Activated CD4-positive, alpha-beta T cell treated with anti-CD3 and anti-CD28 coated beads, Interleukin-2, amount 10 ng/mL, durations not matched to agents 7 days and 5 days (primary cell): ENCODE measurements at places on chromosomes 3 and 15. TPM values are rescaled to one million over a fixed set of nuclear protein-coding genes. Genes with fewer than 3 reads are reported as not detected.
A peak's percentile ranks its signal among the peaks of the same experiment; 100 is the strongest.

ARGFX gene
- not detected for total RNA-seq

MESP1 gene
- total RNA-seq = 1.1 TPM

- H3K4me1 ChIP-seq = no peaks in the 10 kb centered on the region
- H3K36me3 ChIP-seq = no peaks in the 10 kb centered on the region
- no peak for DNase-seq
- H3K27me3 ChIP-seq = no peaks in the 10 kb centered on the region
- no peak overlapping the region for H3K27ac ChIP-seq
Observed at GRCh38 chr3:174016186-174016585, 618.6 kb downstream of the NLGN1 start.

GRCh38 chr15:41795996-41796856 lies 21.9 kb downstream of the MAPKBP1 start:
- DNase-seq = no peak
- H3K4me3 ChIP-seq = no peak overlapping the region
- H3K27me3 ChIP-seq = no peaks in the 10 kb centered on the region
- peak overlapping the region; percentile 21 for H3K27ac ChIP-seq
- H3K36me3 ChIP-seq = peaks cover 4% of the 10 kb centered on the region
- H3K4me1 ChIP-seq = peaks cover 37% of the 10 kb centered on the region

DNA sequence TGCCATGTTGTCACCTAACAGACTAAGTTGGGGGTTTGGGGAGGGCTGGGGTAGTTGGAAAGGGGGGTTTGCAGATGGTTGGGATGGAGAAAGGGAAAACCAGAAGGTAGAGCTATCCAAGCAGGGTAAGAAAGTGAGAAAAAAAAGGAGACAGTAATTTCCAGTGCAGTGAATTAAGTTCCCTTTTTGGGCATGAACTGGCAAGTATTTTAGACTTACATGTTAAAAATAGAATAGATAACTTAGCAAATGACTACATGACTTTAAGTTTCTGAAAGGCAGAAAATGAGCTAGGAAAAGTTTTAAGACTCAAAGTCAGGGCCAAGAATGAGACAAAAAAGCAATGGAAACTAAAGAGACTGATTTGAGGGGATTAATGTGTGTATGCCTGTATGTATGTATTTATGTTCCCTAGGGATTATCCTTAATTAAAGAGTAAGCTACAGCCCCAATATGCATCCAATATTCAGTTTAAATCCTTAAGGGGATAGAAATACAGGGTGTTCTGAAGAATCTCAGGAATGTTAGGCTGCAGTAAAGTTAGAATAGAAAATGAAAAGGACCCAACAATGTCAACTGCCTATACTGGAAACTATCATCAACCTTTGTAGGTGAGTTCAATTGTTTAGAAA lies 285.2 kb upstream of the MME start:
- H3K4me3 ChIP-seq = no peak overlapping the region
- no peaks in the 10 kb centered on the region for H3K4me1 ChIP-seq
- no peaks in the 10 kb centered on the region for H3K27me3 ChIP-seq
- no peak for DNase-seq
- H3K27ac ChIP-seq = no peak overlapping the region

DNA sequence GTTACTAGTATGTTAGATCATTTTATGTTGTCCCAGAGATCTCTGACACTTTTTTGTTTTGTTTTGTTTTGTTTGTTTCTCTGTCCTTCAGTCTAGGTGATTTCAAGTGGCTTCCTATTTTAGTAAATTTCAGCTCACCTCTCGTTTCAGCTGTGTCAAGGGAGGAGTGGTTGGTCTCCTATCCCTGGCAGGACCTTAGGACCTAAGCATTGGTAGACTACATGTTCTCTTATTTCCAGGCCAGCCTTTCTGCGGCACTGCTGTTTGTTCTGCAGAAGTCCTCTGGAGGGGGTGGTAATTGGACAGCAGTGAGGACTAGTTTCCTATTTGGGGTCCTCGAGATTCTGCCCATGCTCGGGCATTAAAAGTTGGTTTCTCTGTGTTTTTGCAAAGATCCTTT lies 31.8 kb downstream of the MGA start:
- H3K4me1 ChIP-seq = peaks cover 51% of the 10 kb centered on the region
- no peaks in the 10 kb centered on the region for H3K27me3 ChIP-seq
- DNase-seq = no peak
- peak overlapping the region; percentile 78 for H3K27ac ChIP-seq

DNA sequence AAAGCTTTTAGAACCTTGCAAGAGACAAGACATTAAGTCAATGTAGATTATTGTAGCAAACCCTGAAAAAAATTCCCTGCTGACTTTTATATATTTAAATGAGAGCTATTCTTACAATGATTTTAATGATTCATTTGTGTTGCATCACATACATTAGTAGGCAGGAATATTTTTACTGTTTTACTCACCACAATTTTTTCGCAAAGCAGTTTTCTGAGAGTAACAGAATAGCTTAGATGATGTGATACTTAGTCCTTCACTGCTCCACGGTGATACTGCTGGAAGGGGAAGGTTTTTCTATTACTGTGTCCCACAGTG lies 43.9 kb upstream of the CLRN1 start:
- DNase-seq = no peak
- peaks cover 14% of the 10 kb centered on the region for H3K27me3 ChIP-seq
- no peaks in the 10 kb centered on the region for H3K36me3 ChIP-seq
- H3K27ac ChIP-seq = no peak overlapping the region
- no peak overlapping the region for H3K4me3 ChIP-seq

- no peak overlapping the region for H3K27ac ChIP-seq
- H3K4me3 ChIP-seq = no peak overlapping the region
- peaks cover 3% of the 10 kb centered on the region for H3K4me1 ChIP-seq
Observed at GRCh38 chr3:160473221-160473620, 23.6 kb upstream of the TRIM59 start.
